Activated CD4-positive, alpha-beta T cell treated with anti-CD3 and anti-CD28 coated beads, Interleukin-2, amount 10 ng/mL, durations not matched to agents 7 days and 5 days (primary cell): ENCODE measurements at places on chromosomes 1 and 21.

DNA sequence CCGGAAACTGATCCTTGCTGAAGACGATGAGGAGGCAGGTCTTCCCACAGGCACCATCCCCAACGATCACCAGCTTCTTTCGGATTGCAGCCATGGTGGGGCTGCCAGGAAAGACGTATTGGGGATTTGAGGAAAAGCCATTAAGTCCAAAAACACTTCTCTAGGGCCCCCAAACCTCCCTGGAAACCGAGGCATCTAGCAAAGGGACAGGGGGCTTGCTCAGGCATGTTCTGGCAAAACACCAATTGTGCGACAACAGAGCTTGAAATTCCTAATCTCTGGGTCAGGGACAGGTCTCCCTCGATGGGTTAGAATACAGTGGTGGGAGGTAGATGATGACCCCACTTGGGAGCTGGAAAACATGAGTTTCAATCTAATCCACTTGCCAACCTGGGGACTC, 3.2 kb downstream of the RHOC start:
- no peak for DNase-seq

GRCh38 chr1:39195166-39196111, 9.1 kb upstream of the MACF1 start:
- DNase-seq = peak; percentile 53

- no peak for DNase-seq
Observed at GRCh38 chr1:910881-911721, 12.6 kb upstream of the SAMD11 start.

DNA sequence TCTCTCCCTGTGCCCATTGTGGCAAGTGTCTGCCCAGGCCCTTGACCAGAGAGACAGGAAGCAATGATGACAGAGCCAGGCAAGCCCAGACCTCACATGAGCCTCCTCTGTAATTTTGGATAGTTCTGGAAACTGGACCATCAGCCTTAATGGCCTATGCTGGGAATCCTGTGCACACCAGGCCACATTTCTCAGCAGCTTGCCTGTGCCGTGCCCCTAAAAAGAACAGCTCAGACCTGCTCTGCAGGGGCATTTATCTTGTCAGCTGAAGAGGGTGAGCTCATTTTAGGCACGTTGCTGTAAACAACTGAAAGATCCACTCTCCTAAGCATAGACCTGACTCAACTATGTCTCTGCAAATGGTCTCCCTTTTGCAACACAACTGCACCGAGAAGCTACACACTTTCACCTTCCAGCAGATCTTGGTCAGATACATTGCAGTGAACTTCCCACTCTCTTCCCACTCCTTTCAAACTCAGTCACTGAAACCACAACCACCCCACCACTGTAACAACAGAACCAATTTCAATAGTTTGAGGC, 53.5 kb upstream of the BACH1 start:
- no peak for DNase-seq

DNA sequence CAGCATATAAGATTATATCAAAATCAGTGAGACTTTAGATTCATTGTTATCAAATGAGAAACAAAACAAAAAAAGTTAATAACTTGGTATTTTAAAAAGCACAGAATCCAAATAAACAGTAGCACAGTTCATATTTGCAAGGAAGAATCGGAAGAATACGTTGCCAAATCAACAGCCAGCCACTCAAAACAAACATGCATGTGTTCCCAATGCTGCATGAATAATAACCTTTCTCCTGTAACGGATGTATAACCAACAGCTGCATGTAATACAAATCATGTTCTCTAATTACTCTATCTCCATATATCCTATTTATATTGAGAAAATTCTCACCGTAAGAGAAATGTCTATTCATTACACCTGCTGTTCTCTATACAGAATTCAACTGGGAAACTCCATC, 98.9 kb upstream of the FOXD3 start:
- DNase-seq = no peak

DNA sequence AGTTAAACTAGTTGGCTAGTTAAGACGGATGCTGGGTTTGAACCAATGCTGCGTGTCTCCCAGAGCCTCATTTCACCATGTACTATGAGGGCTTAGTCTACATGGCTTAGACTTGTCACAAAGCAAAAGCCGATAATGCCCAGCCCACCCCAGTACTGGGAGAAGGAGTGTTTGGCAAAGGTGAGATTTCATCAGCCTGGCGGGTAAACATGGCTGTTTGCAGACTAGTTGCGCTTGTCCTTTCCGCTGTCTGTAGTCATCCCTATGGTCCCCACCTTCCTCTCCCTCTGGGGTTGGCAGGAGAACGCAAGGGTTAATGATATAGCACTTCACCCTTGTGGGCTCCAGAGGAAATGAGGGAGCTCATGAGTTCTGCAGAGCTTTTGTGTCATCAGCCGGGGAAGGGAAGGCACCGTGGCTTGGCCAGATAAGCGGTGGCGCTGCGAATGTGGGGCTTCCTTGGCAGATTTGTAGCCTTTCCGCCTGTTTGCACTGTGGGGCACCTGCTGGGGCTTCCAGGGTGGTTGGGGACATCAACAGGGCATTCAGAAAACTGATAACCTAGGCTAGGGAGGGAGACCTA, 29.2 kb downstream of the SOX13 start:
- no peak for DNase-seq

- DNase-seq = no peak
Observed at GRCh38 chr1:116258668-116259419, 114.2 kb upstream of the ATP1A1 start.

DNA sequence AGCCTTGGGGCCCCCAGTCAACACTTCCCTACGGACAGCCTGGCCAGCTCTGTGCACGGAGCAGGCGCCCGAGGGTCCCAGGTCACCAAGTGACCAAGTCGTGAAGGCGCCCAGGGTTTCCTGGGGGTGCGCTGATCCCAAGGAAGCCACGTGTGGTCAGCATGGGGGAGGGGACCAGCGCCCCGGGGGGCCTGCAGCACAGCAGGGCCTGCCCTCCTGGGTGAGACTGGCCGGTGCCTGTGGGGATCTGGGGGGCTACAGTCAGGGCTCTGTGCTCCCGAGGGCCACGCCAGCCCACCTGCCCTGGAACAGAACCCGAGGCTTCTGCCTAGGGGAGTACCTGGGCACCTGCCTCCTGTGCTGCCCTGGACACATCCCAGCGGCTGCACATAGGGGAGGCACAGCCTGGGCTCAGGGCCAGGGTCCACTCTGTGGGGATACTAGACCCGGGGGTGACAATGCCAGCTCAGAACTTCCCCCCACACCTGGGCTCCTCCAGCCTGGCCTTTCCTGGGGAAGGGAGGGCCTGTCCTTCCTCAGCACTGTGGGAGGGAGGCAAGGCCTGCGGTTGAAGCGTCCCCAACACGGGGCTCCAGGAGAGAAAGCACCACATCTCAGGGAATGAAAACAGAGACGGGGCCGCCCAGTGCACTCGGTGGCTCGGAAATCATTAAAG, 6.2 kb upstream of the POFUT2 start:
- DNase-seq = no peak

- DNase-seq = no peak
Observed at GRCh38 chr1:41101076-41101475, 79.6 kb upstream of the SLFNL1 start.

DNA sequence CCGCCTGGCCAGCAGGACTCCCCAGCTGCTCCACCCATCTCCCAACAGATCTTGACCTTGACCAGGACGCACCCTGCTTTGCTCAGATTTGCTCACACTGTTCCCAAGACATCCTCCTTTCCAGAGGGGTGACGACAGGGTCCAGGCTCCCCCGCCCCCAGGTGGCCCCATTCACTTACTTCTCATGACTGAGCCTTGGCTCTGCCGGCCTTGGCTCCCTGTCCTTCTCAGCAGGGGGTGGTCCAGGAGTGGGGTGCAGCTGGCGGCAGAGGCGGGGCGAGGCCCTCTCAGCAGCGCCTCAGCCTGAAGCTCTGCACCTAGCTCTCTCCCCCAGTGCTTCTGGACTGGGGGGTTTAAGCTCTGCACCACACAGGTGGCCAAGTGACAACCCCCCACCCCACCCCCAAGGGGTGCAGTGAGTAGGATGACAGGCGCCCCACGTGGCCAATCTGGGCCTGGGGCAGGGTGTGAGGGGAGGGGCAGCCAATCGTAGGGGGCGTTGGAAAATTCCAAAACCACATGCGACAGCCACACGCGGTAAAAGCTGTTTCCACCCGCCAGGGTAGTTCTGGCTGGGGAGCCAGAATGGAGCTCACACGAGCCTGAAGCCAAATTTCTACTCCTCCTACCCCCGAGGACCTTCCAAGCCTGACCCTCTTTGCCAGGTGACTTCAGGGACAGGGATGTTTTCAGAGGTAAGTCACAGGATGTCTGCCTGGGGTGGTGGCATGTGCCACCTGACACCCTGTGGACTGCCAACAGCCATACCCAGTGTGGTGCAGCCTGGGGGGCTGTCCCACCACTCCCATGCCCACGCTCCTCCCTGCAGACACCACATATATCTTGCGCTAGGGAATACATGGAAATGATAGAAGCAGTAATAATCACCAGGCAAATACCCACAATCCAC, 5.6 kb downstream of the RORC start:
- DNase-seq = no peak

- no peak for DNase-seq
Observed at GRCh38 chr1:205318231-205318991, 3.1 kb downstream of the NUAK2 start.

DNA sequence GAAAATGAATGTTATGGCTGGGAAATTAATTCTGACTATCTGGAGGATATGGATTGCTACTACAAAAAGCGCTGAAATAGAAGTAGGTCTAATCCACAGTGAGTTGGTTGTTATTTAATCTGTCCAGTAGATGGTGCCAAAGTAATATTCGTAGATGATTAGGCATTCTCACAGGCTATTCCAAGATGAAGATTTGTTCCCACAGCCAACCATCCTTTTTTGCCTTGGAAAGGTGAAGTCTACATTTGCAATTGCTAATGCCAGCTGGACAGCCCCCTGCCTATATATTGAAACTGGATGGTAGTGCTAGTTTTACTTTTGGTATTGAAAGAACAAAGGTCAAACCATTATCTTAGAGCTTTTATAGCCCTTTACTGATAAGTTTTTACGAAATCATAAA, 43.8 kb downstream of the RBM11 start:
- no peak for DNase-seq

- DNase-seq = no peak
Observed at GRCh38 chr1:45621501-45621836, 2.4 kb downstream of the CCDC17 start.

DNA sequence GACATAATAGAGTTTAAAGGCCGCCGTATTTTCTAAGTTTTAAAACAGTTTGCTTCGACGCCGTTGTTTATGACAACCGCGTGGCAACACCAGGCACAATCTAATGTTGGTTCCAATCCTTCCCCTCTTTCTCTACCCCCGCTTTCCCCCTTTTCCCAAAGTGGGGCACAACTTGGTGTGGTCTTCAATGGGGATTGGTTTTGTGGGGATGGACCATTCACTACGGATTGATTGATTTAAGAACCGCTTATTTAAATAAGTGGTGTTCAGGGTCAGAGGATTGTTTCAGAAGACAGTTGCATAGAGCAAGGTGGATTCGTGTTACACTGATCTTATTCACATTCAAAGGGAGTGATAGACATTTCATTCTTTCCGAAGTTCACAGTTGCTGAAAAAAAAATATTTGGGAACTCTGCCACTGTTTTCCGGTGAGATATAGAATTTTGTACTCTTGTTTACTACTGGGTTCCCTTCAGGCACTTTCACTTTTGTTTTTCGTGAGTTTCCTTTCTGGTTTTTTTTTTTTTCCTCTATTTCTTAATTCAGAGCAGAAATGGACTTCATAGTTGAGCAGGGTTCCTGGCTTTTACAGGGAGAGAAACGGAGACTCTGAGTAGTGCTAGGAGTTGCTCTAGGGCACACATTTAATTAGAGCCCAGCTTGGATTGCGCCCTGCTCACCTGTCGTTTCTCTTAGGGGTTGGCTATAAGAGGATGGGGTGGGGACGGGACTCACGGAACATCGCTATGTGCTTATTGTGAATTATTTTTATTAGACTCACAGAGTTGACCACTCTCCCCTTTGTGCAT, 79.6 kb upstream of the AK4 start:
- peak; percentile 20 for DNase-seq

DNA sequence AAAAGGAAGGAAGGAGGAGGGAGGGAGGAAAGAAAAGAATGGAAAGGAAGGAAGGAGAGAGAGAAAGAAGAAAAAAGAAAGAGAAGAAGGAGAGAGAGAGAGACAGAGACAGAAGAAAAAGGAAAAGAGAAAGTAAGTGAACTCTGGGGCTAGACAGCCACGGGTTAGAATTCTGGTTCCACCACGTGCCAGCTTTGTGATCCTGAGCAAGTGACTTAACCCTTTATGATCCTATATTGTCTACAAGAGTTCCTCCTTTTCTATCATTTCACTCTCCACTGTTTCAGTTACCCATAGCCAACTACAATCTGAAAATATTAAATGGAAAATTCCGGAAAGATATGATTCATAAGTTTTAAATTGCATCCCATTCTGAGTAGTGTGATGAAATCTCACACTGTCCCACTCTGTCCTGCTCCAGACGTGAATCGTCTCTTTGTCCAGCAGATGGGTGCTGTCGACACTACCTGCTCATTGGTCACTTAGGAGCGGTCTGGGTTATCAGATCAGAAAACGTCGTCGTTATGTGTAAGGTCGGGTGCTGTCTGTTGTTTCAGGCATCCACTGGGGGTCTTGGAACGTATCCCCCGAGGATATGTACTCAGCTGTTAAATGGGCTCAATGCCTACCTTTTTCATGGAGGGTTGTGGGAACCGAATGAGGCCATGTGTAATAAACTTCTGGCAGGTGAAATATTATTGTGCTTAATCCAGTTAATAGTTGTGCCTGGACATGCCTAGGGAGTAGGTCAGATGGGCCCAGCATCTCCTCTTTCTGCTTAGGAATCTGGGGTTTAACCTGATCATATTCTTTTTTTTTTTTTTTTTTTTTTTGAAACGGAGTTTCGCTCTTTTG, 19.1 kb downstream of the TMEM51 start:
- DNase-seq = no peak

- DNase-seq = peak; percentile 35
Observed at GRCh38 chr1:229714964-229715603, 89.0 kb downstream of the URB2 start.

DNA sequence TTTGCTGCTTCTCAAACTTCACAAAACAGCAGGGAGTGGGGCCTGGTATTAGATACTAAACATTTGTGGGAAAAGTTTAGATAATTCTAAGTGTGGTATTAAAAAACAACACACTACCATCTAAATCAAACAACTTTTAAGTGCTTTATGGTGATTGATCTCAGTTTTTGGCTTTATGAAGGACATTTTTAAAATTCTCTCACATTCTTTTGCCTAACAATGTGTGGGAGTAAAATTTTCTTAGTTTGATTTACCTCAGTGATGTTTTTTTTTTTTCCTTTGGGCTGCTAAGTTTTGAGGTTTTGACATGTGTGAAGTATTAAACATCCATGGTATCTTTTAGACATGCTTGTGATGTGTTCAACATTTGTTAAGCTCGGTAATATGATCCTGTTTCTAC, 116.2 kb downstream of the DISP1 start:
- DNase-seq = no peak
